Hematopoietic multipotent progenitor cell treated with erythropoietin and hydrocortisone succinate and interleukin-3 and kit ligand, for 17 days (in vitro differentiated cells): ENCODE measurements at places on chromosomes 1 and 21.

GRCh38 chr1:234078143-234078542, 173.7 kb downstream of the SLC35F3 start:
- DNase-seq: no peak

- DNase-seq: no peak
Measured at GRCh38 chr1:205604825-205605505, 26.8 kb downstream of the ELK4 start.

- no peak for DNase-seq
Measured at GRCh38 chr1:231796141-231796540, 169.6 kb downstream of the DISC1 start.

DNA sequence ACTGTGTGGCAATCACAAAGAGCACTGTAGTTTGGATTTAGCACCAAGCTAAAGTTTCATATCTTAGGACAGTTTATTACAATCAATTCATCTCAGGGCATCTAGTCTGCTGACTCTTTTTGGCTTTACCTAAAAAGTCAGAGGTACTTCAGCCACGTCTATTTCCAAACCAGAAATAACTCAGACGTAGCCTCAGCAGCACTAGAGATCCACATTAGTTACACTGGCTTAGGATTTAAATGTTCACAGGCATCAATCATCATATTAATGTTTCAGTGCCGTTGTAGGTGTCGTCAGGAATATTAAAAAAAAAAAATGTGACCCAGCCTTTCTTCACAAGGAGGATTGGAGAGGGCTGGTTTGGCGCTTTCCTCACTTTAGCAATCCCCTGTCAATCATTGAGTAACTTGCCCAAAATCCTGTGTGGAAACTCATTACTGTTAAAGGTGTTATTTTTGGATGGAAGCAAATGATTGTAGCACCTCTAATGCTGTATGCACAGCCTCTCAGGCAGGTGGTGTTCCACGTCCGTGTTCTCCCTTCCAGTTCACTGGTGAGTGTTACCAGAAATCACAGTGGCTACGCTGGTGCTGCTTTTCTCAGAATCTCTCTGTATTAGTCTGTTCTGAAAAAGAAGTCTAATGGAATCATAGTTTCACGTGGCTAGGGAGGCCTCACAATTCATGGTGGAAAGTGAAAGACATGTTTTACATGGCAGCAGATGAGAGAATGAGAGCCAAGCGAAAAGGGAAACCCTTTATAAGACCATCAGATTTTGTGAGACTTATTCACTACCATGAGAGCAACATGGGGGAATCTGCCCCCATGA, 45.4 kb downstream of the NEK7 start:
- no peak for DNase-seq

GRCh38 chr1:226877669-226878068, 7.3 kb downstream of the PSEN2 start:
- no peak for DNase-seq

DNA sequence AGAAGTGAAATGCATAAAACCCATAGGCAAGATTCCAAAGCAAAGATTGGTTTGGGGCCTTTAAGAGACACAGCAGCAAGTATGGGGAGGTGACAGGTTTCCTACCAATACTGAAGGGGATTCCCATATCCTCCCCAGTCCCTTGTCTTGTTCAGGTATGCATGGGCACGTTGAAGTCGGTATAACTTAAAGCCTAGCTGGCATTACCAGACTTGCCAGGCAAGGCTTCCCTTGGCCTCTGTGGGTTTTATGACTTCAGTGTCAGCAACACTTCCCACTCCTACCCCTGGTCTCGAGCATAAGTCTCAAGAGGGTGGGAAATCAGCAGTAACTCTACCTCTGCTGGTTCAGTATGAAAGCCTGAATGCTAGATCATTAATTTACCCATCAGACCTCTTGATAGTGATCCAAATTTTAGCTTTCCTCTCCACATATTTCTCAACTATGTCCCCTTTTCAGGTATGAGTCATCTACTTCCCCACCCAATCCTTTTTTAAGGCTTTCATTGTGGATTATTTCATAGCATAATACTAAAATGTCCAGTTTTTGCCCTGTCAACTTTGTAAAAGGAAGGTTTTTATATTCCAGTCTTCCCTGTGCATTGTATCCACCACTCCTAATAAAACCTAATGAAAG, 6.8 kb downstream of the CYP4X1 start:
- DNase-seq: no peak

DNA sequence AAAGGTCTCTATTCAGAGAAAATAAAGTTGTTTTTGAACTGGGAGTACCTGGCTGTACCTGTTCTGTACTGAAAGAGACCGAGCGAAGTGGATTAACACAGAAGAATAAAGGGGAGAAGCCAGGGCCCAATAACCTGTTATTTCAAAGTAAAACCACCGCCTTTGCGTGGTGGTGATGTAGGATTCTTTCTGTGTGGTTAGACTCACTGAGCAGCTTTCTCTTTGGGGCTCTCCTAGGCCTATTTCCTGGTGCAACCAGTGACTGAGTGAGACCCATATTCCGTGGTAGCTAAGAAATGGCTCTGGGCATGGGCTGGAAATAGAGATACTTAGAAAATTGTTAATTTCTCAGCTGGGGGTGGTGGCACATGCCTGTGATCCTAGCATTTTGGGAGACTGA, 99.9 kb downstream of the XCL2 start:
- DNase-seq: no peak

DNA sequence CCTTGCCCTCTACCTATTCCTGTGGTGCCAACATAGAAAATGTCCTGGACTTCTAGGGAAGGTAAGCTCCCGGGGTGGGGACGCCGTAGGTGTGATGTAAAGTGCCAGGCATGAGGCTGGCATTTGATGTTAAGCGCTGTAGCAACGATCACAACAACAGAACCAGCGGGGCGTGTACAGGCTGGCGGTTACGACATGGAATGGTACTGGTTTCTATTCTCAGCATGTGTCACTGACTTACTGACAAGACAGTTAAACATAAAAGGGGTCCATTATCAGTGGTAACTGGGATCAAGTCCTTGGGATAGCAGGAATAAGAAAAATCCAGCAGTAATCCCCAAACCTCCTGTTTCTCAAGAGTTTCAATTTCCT, 58.9 kb downstream of the TGFBR3 start:
- DNase-seq: no peak

DNA sequence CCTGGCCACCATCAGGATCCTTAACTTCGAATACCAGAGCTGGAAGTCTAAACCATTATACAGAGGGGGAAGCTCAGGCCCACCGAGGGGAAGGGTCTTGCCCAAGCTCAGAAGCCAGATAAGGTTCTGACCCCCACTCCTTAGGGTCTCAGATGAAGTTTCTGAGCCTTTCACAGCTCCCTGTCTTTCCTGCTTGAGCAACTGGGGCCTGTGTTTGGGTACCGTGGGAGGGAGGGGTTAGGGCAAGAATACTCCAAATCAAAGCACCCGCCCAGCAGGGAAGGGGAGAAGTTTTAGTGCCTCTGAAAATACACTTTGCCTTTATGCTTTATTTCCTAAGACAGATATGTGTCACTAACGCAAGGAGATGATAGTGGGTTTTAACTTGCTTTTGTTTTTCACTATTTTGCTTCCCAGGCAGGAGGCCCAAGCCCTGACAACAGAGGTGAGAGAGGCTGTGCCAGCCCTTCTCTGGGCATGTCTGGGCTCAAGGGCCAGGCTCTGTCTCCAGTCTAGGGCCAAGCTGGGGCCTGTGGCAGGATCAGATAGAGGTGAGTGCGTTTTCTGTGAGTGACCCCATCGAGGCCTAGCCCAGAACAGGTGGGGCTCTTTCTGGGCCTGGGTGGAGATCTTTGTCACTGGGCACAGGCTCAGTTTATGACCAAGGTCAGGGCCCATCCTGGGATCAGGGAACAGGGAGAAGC, 20.5 kb upstream of the TENT5B start:
- DNase-seq: no peak

DNA sequence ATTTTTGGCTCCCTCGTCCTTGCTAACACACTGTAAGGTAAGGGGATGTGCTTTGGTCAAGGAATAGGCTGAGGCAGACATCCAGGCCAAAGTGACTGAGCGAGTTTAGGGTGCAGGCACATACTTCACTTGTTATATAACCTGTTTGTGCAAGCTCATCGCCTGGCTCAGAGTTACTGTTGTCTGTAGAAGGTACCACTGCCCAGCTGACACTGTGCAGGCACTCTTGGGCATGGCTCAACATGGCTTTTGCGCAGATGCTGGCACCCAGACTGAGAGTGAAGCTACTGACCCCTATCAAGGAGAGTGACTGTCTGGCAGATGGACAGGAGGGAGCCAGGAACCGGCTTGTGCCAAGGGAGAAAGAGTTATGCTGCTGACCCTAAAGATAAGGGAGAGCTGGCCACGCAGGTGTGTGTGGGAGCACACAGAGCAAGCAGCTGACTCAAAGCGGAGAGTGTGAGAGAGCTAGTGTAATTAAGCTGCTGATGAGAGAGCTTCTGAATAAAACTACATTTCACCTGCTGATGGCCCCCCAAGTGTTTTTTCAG, 307.3 kb upstream of the USP24 start:
- no peak for DNase-seq
